ENCODE measurements at places on chromosomes 16 and 17.

DNA sequence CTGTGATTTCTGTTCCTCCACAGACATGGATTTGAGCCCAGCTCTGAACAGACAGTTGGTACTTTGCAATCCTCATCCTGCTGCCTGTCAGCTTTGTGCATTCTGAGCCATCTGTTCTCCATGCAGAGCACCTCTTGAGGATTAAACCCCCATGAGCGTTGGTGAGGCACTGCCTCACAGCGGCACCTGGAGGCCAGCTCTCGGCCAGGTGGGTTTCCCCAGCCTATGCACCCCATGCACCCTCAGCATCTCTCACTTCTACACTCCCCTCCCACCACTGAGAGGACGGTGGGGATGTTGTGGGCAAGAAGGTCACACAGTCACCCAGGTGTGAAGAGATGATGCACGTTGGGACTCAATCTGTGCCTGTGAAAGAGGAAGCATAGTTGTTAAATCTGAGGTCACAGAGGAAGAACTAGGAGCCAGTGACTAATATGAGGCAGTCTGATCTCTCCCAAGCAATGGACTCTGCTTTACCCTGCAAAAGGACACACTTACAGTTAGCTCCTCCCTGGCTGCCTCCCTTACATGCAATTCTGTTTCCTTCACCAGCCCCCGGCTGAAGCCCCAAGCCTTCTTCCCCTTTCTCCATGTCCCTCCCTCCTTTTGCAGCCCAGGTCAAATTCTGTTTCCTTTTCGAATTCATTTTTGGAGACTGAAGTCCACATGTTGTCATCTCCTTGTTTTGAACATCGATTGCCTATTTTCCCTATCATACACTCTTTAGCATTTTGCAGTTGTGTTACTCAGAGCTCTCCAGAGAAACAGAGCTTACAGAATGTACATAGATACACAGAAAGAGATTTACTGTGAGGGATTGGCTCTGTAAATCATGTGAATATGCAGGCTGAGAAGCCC is 58.5 kb downstream of the HS3ST3B1 start:
- DNase-seq: no peak

DNA sequence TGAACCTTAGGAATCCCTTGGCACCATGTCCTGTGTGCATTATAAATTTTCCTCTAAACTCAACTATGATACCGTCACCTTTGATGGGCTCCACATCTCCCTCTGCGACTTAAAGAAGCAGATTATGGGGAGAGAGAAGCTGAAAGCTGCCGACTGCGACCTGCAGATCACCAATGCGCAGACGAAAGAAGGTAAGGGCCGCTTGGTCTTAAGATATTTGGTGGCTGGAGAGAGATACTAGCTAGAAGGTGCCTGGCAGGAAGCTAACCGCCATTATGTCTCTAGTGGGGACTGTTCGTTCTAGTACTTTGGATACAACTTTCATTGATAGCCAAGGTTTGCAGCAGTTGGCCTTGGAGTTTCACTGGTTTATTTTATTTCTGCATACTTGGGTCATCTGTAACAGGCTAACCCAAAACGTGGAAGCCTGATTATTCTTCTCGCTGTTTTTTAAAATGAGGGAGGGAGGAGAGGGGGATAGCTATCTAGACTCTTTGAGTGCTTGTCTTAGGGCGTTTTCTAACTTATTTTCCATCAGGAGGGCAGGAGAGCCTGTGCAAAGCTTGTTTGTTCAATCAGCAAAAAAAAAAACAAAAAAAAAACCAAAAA is 1.3 kb downstream of the RBBP6 start:
- DNase-seq: no peak

DNA sequence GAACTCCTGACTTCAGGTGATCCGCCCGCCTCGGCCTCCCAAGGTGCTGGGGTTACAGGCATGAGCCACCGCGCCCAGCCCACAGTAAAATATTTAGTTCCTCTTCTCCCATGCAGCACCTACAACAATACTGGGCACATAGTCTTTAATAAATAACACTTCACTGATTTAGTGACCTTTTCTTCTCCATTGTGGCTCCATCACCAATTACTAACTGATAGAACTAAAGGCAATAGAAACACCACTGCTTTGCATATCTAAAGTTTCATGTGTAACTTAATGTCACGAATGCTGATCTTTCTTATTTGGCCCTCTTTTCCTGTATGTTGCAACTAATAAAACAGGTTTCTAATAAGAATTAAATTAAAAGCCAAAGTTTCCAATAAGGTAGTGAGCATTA is 38.9 kb downstream of the TRIM37 start:
- DNase-seq: no peak

DNA sequence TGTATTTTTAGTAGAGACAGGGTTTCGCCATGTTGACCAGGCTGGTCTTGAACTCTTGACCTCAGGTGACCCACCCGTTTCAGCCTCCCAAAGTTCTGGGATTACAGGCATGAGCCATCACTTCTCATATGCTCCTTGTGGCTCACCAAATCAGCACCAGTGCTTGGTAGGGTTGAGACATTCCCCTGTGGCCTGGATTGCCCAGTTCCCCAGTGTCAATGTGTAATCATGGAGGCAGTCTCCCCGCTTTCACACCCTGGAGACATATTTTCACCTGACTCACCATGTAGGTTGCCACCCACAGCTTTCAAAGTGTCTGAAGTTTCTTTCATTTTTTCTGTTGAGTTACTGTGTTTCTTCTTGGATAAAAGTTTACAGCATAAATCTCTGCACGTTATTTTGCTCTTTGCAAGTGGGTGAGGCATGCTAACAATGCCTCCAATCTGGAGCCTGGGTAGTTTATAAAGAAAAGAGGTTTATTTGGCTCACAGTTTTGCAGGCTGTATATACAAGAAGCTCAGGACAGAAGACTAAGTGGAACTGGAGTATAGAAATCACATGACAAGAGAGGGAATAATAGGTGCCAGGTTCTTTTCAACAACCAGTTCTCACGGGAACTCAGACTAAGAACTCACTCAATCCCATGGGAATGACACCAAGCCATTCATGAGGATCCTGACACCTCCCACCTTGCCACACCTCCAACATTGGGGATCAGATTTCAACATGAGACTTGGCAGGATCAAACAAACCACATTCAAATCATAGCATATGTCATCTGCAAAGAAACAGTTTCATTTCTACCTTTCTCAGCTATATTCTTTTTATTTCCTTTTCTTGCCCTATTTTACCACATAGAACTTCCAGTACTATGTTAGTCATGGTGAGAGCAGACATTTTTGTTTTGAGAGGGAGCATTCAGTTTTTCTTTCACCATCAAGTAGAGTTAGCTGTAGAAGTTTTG is 113.2 kb downstream of the PHKB start:
- DNase-seq: no peak

DNA sequence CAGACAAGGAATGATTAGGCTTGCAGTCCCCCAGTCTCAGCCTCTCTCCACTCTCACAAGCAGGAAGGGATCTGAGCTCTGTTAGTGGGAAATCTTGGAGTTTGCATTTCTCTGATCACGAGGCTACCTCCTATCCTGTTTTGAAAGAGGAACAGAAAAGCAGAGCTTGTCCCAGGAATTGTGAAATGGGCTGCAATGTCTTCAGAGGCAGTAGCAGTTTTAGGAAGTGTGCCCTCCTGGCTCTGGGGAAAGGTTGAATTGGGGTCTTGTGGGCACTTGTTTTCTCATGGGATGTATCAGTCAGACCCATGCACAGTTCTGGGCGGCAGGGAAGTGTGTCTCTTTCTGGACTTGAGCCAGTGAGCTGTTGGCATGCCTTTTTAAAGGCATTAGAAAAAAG is 22.8 kb downstream of the NUP85 start:
- no peak for DNase-seq

GRCh38 chr16:84989749-84990620 is 21.4 kb downstream of the ZDHHC7 start:
- DNase-seq: no peak

DNA sequence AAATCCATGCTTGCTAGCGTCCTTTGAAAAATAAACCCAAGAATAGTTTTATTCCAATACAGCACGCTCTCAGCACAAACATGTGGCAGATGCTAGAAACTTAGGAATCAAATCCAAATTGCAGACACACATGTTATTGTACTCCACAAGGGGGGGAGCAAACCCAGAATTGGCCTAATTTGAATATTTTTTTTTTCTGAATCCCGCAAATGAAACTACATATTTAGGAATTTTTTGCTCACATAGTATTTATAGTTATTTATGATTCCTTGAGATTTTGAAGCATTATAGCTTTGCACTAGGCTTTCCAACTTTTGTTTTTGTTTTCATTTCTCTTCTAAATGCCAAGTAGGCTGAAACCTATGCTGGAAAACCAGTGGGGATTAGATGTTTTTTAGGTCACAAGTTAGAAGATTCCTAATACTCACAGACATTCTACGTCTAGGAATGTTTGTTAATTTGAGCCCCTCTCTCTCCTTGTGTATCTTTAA is 59.3 kb upstream of the CDH11 start:
- no peak for DNase-seq

- DNase-seq: no peak
Observed at GRCh38 chr16:81469710-81470535, 25.3 kb downstream of the CMIP start.

DNA sequence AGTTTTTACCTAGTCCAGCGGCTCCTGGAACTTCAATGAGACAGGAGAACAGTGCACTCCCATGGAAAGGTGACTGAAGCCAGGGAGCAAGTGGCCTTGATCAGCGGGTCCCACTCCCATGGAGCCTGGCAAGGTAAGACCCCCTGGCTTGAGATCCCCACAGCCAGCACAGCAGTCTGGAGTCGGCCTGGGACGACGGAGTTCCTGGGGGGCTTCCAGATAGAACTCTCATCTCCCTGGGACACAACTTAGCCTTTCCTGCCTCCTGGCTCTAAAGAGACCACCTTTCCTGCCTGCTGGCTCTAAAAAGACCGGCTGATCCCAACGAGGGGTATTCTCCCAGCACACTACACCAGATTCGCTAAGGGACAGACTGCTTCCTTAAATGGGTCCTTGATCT is 1279.0 kb upstream of the GOT2 start:
- no peak for DNase-seq

GRCh38 chr17:50947782-50948543 is 81.8 kb upstream of the TOB1 start:
- DNase-seq: no peak

DNA sequence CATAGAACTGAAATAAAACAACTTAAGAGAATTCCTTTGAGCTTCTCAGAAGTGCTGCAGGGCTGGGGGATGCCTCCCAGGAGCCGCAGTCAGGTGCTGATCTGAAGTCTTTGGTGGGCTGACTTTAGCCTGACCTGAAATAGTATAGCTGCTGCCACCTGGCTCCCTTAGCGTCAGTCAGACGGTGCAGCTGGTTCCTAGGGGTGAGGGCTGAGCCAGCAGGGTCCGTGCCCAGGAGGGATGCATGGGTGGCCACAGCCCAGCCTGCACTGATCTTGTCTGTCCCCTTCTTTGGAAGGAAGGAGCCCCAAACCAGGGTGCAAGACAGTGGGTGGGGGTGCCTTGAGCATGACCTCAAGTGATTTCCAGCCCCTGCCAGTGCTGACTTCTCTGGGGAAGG is 11.5 kb downstream of the MAPT start:
- no peak for DNase-seq

DNA sequence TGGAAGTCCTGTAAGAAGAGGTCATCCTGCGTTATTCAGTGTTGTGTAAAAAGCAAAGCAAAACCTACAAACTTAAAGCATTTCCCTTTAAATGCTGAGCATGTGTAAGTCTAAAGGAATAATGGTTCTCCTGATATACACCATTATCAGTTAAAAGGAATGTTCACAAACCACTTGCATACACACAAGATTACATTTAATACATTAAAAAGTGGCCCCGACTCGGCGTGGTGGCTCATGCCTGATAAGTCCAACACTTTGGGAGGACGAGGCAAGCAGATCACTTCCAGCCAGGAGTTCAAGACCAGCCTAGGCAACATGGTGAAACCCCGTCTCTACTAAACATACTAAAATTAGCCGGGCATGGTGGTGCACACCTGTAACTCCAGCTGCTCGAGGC is 30.5 kb downstream of the CPPED1 start:
- no peak for DNase-seq

- DNase-seq: peak; percentile 22
Observed at GRCh38 chr17:45948881-45949624, 50.0 kb upstream of the STH start.

GRCh38 chr17:42512733-42513251 is 23.2 kb upstream of the NAGLU start:
- no peak for DNase-seq

- no peak for DNase-seq
Observed at GRCh38 chr17:66413559-66414520, 111.4 kb downstream of the PRKCA start.

GRCh38 chr16:30853758-30854157 is 40.1 kb downstream of the BCL7C start:
- no peak for DNase-seq

- no peak for DNase-seq
Observed at GRCh38 chr16:14131774-14132695, 60.9 kb downstream of the MRTFB start.

- no peak for DNase-seq
Observed at GRCh38 chr16:56632156-56632847, at the start of gene MT1M. TSS of gene MT1M (plus strand) at chr16:56632659. CDS start at chr16:56632732, 73 bp downstream.

DNA sequence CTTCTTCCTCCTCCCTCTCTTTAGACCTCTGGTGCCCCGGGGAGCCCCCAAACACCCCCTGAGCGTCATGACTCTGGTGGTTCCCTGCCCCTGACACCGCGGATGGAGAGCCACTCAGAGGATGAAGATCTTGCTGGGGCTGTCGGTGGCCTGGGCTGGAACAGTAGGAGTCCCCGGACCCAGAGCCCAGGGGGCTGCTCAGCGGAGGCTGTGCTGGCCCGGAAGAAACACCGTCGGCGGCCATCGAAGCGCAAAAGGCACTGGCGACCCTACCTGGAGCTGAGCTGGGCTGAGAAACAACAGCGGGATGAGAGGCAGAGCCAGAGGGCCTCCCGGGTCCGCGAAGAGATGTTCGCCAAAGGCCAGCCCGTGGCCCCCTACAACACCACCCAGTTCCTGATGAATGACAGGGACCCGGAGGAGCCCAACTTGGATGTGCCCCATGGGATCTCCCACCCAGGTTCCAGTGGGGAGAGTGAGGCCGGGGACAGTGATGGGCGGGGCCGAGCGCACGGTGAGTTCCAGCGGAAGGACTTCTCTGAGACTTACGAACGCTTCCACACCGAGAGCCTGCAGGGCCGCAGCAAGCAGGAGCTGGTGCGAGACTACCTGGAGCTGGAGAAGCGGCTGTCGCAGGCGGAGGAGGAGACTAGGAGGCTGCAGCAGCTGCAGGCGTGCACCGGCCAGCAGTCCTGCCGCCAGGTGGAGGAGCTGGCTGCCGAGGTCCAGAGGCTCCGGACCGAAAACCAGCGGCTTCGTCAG is 7.5 kb downstream of the HEXIM2 start:
- no peak for DNase-seq

- DNase-seq: no peak
Observed at GRCh38 chr17:39123627-39124026, 27.8 kb downstream of the PLXDC1 start.

GRCh38 chr17:74754832-74755231 is 6.4 kb downstream of the NHERF1 start:
- no peak for DNase-seq

- DNase-seq: no peak
Observed at GRCh38 chr16:85687651-85688471, 893 bp downstream of the GINS2 start.

DNA sequence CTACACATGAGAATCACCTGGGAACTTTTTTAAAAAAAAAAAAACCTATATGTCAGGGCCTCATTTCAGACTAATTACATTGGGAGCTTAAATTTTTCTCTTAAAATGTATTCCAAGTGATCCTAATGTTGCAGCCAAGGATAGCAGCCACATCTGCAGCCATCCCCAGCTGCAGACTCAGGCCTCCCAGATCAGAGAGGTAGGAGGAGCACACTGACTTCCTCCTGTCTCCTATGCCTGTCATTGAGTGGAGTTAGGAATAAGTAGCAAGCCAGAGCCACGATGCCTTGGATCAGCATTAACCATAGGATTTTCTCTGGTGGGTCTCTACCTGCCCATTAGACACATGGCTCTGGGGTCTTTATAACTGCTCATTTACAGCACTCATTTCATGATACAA is 463.5 kb downstream of the HS3ST4 start:
- DNase-seq: no peak

Data from fibroblast of the conjunctiva (primary cell).